Type B pancreatic cell (in vitro differentiated cells): ENCODE measurements at places on chromosomes 4 and X.

GRCh38 chr4:18445110-18445509 lies 423.6 kb upstream of the LCORL start:
- no peaks in the 10 kb centered on the region for H3K36me3 ChIP-seq
- no peak for DNase-seq
- H3K4me3 ChIP-seq: no peak overlapping the region
- H3K27ac ChIP-seq: no peak overlapping the region
- no peaks in the 10 kb centered on the region for H3K27me3 ChIP-seq

- H3K27ac ChIP-seq: no peak overlapping the region
- H3K4me3 ChIP-seq: no peak overlapping the region
- peaks cover 4% of the 10 kb centered on the region for H3K36me3 ChIP-seq
- peaks cover 3% of the 10 kb centered on the region for H3K27me3 ChIP-seq
Measured at GRCh38 chrX:130741584-130741983, 161.4 kb downstream of the ENOX2 start.

DNA sequence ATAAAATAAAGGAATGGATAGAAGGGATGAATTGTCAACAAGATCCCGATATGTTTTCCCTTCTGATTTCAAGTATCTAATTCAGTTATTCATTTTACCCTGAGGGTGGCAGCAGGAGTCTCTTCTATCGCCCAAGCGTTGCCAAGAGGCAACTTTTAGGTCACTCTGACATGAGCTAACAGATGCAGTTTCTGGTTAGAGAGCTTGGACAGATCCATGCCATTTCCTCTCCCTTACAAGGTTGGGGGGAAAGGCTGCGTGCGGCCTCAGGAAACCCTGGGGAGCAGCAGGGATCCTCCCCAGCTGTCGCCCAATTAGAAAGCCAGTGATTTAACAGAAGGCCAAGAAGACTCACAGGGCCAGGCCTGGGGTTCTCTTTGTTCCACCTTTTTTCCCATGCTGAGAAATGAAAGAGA lies 35.3 kb upstream of the WAS start:
- H3K27me3 ChIP-seq: no peaks in the 10 kb centered on the region
- no peak for DNase-seq
- no peaks in the 10 kb centered on the region for H3K4me1 ChIP-seq
- H3K27ac ChIP-seq: no peak overlapping the region
- H3K4me3 ChIP-seq: no peak overlapping the region
- no peaks in the 10 kb centered on the region for H3K36me3 ChIP-seq

- H3K4me1 ChIP-seq: peaks cover 18% of the 10 kb centered on the region
- no peak for DNase-seq
- no peaks in the 10 kb centered on the region for H3K27me3 ChIP-seq
- H3K27ac ChIP-seq: no peak overlapping the region
Measured at GRCh38 chr4:181952478-181952877, 290.7 kb upstream of the TENM3 start.
